MV-4-11 (cell line): ENCODE measurements at places on chromosomes 12 and 14.

DNA sequence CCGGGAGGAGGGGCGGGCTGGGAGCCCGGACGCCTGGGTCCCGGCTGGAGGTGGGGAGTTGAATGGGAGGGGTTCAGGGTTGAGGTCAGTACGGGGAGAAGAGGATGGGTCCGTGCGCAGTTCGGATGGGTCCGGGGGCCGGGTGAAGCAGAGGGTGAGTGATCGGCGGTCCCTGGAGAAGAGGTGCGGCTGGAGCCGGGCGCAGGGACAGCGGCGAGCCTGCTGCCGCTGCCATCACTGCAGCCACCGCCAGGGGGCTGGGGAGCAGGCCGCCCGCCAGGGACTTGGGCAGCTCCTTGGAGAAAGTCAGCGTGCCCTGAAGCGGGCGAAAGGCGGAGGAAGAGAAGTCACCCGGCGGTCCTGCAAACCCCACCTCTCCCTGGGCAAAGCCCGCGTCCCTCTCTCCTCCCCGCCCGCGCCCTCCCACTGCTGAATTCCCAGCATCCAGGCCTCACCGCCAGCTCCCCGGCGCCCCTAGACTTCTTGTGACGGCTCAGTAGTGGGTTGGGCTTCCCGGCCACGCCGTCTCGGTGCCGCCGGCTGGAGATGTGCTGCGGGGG, 6.0 kb upstream of the GPR84 start:
- peak; percentile 44 for DNase-seq

- DNase-seq, result peak; percentile 59
Observed at GRCh38 chr14:69351385-69351784, 46.7 kb downstream of the ERH start.

GRCh38 chr14:42391146-42391834, 784.6 kb downstream of the LRFN5 start:
- DNase-seq, result no peak

- DNase-seq, result no peak
Observed at GRCh38 chr12:13428538-13429265, 232.2 kb downstream of the EMP1 start.

- peak; percentile 89 for DNase-seq
Observed at GRCh38 chr12:56020423-56021184, at the start of gene IKZF4. Gene IKZF4 (plus strand): TSS chr12:56021043. CDS start chr12:56021494, 451 bp downstream.

DNA sequence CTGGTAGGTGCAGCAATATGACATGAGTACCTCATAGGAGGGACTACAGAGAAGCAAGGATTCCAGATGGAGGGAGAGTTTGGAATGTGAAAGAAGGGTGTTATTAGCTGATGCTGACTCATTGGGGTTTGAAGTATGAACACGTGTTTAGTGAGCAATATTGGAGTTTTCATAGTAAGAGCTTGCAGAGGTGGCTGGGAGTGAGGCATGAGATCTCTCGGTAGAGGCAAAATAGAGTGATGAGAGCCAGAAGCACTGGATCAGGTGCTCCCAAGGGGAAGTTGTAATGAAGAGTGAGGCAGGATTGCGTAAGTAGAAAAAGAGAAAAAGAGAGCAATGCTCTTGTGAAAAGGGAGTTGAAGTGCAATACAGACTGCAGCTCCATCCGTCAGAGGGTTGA, 42.1 kb downstream of the MGST1 start:
- DNase-seq, result peak; percentile 53
